ENCODE measurements at places on chromosomes 2 and 18. TPM values are rescaled to one million over a fixed set of nuclear protein-coding genes. Genes with fewer than 3 reads are reported as not detected.

GRCh38 chr2:47301277-47301618 is 101.7 kb upstream of the MSH2 start:
- no peak for DNase-seq

The ZNF892 gene
- polyA plus RNA-seq: 0.49 TPM

DNA sequence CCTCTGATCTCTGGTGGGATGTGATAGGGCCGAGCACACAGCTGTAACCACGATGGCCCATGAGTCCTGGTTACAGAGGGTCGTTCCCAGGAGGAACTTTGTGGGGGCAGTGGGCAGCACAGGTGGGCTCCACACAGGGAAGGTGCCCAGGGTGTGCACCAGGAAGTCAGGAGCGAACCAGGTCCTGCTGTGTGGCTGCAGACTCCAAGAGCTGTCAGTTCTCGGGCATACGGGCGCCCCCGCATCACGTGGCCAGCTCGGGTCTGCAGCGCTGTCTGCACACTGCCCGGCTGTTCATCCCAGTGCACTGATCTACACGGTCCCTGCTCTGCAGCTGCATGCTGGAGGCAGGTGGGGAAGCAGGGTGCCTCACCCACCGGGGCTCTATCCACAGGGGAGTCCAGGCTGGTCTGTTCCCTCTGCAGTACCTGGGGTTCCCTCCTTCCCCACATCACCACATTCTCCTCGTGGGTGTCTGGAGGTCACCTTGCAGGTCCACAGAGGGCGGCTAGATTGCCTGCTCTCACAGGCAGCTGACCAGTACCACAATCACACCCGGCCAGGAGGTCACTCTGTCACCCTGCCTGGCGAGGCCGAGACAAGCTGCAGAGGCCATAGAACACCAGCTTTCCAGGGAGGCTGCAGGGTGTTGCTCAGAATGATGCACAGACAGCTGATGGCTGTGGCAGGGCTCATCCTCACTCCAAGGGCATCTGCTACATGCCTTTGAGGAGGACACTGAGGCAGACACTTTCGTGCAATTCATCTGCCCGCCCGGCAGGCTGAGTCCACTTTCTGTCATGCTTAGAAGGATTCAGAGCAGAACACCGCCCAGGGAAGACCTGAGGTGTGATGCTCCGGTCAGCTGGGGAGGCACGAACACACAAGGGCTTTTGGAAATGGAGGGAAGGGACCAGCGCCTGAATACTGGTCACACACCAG is 202.7 kb downstream of the EIPR1 start:
- DNase-seq: no peak

DNA sequence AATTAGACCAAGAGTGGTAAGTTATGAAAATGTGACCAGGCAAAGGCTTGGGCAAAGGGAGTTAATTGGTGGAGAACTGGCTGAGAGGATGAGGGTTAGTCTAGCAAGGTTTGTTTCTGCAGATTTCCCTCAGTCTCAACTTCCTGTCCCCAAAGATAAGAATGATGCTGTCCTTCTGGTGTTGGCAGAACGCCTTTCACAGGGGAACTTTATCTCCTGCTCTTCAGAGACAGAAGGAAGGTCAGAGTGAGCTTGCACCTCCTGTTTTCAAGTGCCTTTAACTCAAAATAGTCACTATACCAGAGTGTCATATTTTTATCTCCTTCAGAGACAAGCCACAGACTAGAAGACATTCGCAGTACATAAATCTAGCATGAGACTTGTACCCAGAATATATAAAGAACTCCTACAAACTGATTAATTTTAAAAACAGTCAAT is 95.7 kb downstream of the TEX51 start:
- DNase-seq: no peak

DNA sequence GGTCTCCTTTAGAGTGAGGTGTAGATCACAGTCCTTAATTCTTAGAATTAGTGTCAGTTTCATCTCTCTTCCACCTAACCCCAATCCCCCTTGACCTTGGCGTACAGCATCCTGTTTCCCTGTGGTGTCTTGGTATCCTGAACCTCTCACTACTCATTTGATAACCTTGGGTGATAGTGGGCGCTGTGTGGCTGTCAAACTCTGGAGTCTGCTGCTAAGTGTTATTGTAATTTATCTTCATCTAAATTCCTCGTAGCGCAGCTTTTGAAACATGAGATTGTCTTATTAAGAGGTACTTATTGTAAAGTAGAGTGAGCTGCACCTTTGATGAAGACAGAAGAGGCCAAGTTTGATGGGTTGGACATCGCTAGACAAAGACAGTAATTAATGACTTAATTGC is 222.6 kb upstream of the SPRED2 start:
- DNase-seq: no peak

The APCDD1 gene
- 2.2 TPM for polyA plus RNA-seq
